ENCODE measurements at places on chromosomes 2 and 18.

GRCh38 chr2:49490710-49491109 lies 336.4 kb upstream of the FSHR start:
- no peak for DNase-seq

- DNase-seq, result no peak
These were observed 10.8 kb downstream of the LRRFIP1 start for GRCh38 chr2:237638176-237638575.

DNA sequence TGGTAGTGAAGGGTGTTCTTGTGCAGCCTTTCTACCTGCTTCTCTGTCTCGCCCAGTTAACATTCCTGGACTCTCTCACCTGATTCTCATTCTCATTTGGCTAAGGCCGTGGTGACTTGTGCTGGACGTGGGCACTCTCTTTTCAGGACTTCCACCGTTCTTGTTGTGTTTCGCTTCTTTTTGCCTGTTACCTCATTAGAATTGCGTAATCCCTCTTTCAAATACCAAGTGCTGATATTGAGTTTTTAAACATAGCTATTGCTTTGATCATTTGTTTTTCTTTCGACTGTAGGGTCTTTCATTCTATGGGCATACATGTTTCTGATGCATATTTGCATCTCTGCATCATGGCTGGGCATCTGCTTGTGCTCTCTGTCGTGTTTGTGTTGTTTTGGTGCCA lies 287.0 kb downstream of the ALPK2 start:
- DNase-seq, result no peak

DNA sequence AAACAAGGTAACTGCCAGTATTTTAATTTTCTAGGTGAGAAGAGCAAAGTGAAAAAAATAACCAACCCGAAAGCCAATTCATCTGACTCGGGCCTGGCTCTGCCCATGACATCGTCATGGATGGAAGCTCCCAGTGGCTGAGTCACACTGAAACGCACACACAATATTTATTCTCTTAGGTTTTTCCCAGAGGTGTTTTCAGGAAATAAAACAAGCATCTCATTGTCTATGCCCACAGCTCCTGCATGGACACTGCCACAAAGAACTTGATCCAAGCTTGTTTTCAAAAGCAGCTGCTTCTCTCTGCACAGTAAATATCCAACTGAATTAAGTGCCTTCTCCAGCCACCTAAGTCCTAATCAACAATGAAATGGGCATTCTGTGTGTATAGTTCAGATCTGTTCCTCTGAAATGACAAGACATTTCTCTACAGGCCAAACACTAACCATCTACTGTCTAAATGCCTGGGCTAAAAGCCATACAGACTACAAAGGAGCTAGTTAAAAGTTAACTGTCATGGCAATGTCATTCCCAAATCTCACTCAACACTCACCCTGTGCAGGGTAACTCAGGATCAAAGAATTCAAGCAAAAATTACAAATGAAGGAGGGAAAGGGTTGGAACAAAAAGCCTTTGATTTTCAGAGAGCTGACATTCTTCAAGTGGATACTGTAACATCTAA lies 62.9 kb downstream of the RPL31 start:
- DNase-seq, result no peak
